Activated CD8-positive, alpha-beta T cell treated with anti-CD3 and anti-CD28 coated beads, Interleukin-2, amount 10 ng/mL, durations not matched to agents 7 days and 5 days (primary cell): ENCODE measurements at places on chromosomes 7 and 10.

- DNase-seq = no peak
Observed at GRCh38 chr10:102508506-102508905, 4.7 kb downstream of the SUFU start.

GRCh38 chr7:26556061-26556881, 264.6 kb downstream of the SNX10 start:
- no peak for DNase-seq

DNA sequence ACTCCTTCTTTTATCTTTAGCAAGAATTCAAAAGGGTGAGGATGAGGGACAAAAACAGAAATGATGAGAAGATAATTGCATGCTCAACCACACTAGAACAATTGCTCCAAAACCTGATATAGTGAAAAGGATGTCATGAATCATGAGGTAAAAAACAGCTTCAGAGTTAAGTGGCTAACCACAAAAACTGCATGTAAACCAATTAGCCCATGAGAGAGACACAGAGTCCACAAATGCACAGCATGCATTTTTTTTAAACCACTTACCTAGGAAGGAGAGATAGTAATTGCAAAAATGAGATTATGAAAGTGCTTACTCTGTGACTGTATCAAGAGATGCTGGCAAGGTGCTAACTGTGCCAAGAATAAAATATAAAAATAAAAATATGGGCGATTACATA, 132.9 kb downstream of the MBL2 start:
- DNase-seq = no peak

- DNase-seq = peak; percentile 23
Observed at GRCh38 chr10:52883996-52884871, 111.7 kb upstream of the MBL2 start.

DNA sequence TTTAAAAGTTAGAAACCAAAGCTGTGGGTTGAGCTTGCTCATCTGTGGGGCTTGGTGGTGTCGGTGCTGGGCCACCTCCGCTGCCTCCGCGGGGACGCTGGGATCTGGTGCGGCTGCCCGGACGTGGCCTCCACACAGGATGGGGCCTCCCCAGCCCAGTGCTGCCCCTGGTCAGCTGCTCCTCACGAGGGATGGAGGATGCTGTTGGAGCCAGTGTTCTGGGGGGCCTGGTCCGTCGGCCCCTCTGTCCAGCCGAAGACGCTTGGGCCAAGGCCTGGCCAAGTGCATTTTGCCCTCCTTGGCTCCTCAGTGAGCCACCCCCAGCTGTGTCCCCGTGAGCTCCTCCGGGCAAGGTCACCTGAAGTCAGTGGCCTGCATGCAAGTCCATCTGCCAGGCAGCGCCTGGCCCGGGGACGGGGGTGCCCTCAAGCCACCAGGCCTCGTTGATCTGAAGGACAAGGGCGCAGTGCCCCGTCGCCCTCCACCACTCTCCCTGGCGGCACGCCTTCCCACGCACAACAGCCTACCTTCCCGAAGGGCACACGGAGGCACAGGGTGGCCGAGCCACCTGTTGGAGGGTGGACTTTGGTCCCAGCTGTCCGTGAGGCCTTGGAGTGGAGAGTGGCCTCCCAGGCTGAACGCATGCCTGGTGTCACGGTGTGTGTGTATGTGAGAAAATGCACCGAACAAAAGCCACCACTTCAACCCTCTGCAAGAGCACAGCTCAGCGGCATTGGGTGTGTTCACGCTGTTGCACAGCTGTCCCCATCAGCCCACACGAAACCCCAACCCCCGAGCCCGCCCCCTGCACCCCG, 27.3 kb downstream of the KNDC1 start:
- no peak for DNase-seq

DNA sequence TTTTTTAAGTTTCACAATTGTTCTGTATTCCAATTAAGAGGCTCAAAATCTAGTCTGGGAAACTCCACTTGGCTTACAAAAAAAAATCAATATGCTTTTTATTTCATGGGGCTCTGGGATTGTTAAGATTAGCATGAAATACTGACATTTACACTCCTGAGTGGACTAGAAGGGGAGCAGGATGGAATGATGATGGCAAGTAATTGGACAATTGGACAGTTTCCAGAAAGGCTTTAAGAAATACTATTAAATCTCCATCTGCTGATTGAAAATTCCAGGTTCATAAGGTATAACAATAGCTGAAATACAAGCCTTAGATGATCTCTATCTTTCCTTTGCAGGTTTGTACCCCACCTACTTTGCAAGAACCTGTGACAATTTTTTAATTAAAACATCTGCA, 184.4 kb downstream of the LRRTM3 start:
- DNase-seq = no peak

GRCh38 chr7:52944921-52945320, 90.5 kb upstream of the POM121L12 start:
- no peak for DNase-seq

DNA sequence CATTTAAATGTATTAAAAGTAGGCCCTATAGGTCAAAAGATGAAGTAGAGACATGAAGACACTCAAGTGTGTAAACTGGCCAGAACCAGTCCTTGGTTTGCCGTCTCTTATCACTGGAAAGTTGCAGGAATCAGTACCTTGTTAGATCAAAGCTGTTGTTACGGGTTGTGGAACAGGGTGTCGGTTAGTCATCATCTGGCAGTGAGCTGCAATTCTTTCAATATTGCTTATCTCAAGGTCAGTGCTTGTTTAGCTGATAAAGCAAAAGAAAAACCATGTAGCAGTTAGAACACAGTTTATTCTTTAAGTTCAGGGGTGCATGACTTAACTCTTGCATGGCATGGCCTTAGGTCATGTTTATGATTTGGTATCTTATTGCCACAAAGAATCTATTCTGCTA, 10.0 kb upstream of the SLC13A1 start:
- no peak for DNase-seq

- DNase-seq = no peak
Observed at GRCh38 chr7:12756821-12757220, 69.4 kb downstream of the ARL4A start.

- DNase-seq = no peak
Observed at GRCh38 chr7:93145354-93145753, 2.8 kb downstream of the SAMD9L start.

GRCh38 chr7:71972534-71972933, 439.6 kb downstream of the CALN1 start:
- no peak for DNase-seq

DNA sequence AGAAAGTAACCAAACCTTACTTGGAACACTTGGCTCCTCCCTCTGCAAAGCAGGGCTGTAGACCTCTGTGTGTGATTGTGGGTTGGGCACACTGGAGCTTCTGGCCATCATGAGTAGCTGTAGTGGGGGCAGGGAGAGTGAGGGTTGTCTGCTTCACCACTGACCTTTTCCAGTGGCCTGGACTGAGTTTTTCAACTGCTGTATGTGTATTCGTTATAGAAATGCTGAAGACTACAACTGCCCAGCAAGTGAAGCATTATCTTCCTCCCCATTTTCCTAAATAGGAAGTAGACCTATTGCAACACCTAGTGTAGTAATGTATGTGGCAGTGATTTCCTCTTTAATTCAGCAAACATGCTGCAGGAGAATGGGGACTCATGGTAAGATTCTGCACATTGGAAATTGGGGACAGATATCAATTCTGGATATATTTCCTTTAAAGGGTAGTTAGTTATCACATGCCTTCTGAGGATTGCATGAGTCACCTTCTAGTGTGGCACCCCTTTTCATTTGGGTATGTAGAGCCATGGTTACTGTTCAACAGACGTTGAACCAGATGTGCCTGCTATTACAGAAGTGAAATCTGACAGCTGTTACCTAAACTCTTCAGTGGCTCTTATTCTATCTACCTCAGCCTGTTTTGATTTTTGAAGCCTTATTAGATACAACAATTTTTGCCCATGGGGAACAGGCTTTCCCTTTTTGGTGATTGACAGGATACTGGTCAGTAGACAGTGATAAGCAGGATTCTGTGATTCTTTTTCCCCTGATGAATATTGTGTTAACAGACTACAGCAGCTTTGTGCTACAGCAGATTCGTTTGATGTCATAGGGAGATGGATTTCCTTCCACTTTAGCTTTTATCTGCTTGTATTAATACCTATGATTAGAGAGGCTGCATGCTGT, 130.9 kb downstream of the SND1 start:
- no peak for DNase-seq

DNA sequence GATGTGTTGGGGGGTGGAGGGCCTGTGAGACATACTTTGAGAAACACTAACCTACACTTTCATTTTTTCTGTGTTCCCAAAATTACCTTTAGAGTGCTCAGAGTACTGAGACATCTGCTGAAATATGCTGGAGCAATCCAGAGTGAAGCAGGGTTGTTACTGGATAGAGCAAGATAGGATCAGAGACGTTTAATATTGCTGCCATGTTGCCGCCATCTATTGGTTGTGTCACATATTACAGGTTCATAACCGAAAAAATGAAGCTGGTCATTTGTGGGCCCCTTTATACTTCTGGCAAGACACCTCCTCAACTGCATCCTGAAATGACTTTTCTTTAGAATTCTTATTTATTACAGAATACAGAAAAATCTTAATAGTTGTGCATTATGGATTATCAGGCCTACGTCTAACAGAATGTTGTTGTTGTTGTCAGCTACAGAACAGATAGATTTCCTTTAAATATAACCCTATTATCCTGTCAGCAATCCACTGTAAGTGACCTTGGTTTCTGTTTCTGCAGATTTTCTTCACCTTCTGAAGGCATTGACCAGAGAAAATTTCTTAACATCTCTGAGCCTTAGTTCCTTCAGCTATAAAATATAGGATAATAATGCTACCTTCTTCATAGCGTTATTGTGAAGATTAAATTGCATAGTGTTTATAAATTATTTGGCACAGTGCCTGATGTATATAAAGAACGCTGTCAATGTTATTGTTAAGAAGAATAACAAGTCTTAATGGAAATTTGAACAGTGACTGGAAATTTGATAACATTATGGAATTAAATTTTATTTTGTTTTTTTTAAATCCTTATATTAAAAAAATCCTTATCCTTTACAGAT, 16.2 kb upstream of the DLD start:
- DNase-seq = peak; percentile 67
